NCI-H1092 (cell line): ENCODE measurements at places on chromosomes 4 and X.
A peak's percentile ranks its signal among the peaks of the same experiment; 100 is the strongest.

DNA sequence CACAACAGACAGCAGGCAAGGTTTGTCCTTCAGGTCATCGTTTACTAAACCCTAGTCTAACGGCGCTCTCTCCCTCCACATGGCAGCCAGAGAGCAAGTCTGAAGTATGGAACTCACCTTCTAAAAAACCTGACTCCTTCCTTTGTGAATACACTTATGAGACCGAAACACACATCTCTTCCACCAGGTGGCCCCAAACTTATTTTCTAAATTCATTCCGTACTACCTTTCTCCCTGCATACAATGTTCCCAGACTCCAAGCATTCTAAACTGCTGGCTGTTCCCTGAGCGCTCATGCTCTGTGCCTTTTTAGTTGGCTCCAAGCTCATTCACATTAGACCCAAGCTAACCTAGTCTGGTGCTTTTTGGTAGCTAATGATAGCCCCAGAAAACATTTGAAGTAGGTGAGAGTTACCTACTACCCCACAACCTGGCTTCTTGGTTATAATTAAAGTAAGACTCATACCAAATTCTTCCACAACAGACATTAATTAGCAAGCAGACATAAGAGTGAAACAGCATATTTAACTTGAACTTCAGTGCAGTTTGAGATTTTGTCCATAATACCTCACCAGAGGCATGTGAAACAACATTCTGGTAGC lies 67.6 kb upstream of the DCLK2 start:
- DNase-seq = peak; percentile 37

DNA sequence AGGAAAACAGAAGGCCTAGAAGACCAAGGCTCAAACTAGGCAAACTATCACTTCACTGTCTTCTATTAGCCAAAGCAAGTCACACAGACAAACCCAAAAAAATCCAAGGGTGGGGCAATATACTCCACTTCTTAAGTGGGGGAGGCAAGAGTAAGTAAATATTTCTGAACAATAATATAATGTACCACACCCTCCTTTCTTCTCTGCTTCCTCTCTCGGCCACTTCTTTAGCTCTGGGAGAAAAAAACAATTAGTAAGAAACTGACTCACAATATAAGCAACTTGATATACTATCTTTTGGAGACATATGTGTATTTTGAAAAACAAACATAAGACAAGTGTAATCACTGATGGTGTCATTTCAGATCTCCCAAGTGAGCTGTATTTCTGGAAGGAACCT lies 14.8 kb downstream of the DCAF8L1 start:
- no peak for DNase-seq

DNA sequence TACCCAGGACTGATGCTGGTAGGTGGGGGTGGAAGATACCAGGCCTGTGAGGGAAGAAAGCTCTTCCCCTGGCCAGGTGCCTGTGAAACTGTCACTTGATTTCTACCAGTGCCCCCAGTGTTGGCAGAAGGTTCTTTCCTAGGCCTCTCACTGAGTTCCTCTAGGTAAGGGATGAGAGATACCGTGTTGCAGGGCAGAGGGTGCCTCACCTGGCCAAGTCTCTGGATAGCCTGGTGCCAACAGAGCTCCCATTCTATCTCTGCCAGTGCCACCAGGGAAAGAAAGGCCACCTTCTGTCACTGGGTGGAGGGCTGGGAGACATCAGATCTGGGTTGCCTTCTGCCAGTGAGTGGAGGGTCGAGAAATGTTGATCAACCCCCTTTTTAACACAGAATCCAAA lies 94.1 kb downstream of the RTL5 start:
- no peak for DNase-seq

GRCh38 chrX:23902419-23902818 lies 5.3 kb downstream of the APOO start:
- DNase-seq = no peak

GRCh38 chr4:46254788-46255187 lies 130.9 kb upstream of the GABRG1 start:
- no peak for DNase-seq

DNA sequence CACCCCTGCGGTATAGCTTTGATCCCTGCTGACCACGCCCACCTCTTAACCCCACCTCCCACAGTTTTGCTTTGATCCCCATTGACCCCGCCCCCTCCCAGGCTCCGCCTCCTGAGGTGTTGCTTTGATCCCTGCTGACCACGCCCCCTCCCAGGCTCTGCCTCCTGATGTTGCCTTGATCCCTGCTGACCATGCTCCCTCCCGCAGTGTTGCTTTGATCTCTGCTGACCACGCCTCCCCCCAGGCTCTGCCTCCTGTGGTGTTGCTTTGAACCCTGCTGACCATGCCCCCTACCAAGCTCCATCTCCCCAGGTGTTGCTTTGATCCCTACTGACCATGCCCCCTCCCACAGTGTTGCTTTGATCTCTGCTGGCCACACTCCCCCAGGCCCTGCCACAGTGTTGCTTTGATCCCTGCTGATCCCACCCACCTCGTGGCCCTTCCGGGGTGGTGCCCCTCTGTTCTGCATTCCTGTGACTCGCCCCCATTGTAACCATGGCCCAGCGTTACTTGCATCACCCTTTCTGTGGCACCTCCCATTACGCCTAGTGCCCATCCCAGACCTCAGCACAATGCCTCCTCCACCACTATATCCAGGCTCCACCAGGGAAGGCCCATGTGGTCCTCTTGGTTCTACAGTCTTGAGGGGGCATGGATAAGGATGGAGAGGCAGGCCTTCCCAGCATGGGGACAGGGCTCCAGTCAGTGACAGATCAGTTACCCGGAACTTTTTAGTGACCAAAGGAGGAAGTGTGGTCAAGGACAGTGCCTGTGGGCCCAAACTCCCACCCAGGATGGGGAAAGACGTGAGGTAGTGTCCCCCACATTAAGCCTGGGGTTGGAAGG lies 70.8 kb downstream of the ADRA2C start:
- no peak for DNase-seq
